Stomach (tissue), 19 donors: ENCODE measurements at places on chromosomes 13 and 19.

DNA sequence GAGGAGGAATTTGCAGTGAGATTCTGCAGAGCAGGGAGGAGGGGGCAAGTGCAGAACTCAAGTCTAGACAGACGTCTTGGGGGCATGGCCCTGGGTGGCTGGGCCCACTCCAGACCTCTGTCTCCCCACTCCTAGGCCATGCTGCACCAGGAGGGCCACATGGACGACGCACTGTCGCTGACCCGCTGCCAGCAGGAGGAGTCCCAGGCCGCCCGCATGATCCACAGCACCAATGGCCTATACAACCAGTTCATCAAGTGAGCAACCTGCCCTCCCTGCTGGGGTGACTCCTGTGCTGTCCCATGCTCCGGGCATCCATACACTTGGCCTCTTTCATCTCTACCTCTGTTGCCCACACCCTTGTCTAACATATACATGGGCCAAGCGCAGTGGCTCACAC lies 18.1 kb downstream of the RYR1 start:
- no peak for DNase-seq

DNA sequence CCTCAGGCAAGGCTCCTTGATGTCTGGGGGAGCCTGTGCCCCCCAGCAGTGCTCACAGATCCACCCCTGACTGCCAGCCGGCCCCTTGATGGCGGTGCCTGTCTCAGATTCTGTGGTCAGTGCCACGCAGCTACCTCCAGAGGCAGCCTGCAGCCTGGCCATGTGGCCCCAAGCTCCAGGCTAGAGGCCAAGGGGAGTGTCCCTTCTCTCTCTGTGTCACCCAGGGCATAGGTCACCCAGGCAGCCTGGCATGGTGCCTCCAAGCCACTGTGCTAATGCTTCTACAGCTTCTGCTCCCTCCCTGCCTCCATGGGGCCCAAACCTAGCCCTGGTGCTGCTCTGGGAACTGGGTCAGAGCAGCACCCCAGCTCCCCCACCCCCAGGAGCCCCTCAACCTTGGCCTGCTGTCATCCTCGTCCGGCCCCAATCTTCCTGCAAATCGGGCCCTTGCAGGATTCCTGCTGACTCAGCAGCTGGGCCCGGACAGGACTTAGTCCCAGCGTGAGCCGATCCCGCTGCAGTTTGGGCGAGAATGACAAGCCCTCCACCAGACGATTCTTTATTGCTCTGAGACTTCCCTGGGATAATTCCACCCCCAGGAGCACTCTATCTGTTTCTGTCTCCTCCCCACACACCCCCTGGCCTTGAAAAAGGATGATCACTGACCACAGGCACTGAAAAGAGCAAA lies 2.8 kb upstream of the ARL11 start:
- peak; percentile 87 for DNase-seq

DNA sequence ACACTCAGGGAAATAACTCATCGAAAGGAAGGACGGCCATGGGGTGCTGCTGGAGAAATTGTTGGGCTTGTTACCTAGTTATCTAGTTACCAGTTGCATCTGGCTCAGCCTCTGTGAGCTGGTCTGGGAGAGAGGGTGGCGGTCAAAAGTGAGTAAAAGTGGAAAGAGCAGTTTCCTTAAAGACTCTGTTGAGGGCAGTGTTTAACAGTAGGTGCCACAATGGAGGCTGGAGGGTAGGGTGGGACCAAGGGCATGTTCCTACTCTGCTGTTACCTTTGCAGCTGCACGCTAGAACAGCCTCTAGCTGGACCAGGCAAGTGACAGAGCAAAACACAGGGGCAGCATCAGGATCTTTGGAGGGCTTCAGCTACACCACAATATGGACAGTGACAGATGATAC lies 228.8 kb upstream of the STARD13 start:
- peak; percentile 35 for DNase-seq

GRCh38 chr19:35642798-35643254 lies 1.3 kb downstream of the ETV2 start:
- no peak for DNase-seq
